ENCODE measurements at places on chromosomes 6 and 20.

GRCh38 chr6:46969206-46969605 lies 47.5 kb upstream of the ADGRF5 start:
- no peak overlapping the region for H3K4me3 ChIP-seq
- DNase-seq: no peak
- H3K27me3 ChIP-seq: no peaks in the 10 kb centered on the region
- H3K27ac ChIP-seq: no peak overlapping the region
- no peaks in the 10 kb centered on the region for H3K4me1 ChIP-seq

- no peak overlapping the region for H3K4me3 ChIP-seq
- DNase-seq: no peak
- H3K4me1 ChIP-seq: no peaks in the 10 kb centered on the region
- no peak overlapping the region for H3K27ac ChIP-seq
- H3K36me3 ChIP-seq: no peaks in the 10 kb centered on the region
- no peaks in the 10 kb centered on the region for H3K27me3 ChIP-seq
These were observed 12.3 kb downstream of the HLA-G start for GRCh38 chr6:29839917-29840316.

- H3K4me1 ChIP-seq: no peaks in the 10 kb centered on the region
- no peak overlapping the region for H3K4me3 ChIP-seq
- H3K27ac ChIP-seq: no peak overlapping the region
These were observed 2.6 kb upstream of the LIN28B start for GRCh38 chr6:104954190-104954797.

- H3K27ac ChIP-seq: peak overlapping the region; percentile 57
- H3K27me3 ChIP-seq: no peaks in the 10 kb centered on the region
- H3K36me3 ChIP-seq: no peaks in the 10 kb centered on the region
- peaks cover 15% of the 10 kb centered on the region for H3K4me1 ChIP-seq
- DNase-seq: no peak
These were observed 55.5 kb downstream of the PRDM1 start for GRCh38 chr6:106141441-106142237.

DNA sequence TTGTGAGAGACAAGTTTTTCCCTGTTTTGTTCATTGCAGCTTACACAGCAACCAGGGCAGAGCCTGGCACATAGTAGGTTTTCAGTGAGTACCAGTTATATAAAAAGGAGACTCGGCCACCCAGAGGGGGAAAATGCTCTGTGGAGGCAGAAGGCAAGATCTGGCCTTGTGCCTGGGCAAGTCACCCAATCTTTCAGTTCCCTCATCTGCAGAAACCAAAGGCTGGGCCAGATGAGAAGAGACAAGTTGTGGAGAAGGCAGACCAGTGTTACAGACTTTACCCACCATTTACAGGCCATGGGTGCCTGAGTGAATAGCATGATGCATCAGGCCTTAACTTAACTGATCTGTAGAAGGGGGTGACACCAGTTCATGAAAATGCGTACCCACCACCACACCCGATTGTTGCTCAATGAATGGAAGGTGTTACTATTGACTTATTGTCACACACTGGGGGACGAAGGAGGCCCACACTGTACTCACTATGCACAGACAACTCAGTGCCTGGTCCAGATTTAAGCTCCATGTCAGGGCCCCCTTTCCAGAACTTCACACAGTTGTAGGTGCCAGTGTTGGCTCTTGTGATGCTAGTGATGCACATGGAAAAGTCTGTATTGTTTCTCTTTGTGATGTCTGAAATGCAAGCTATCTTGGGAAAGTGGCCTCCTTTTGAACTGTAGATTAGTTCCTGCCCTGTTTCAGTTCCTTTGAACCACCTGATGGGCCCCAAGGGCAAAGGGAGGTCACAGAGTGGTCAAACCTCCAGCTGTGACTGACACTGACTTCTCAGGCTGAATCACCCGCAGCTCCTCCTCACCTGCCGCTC lies 64.3 kb upstream of the SIRPG start:
- DNase-seq: no peak
- H3K27ac ChIP-seq: no peak overlapping the region
- H3K36me3 ChIP-seq: no peaks in the 10 kb centered on the region

GRCh38 chr20:23877524-23877923 lies 2.0 kb downstream of the CST5 start:
- H3K27ac ChIP-seq: peak overlapping the region; percentile 5
- no peak for DNase-seq
- no peaks in the 10 kb centered on the region for H3K36me3 ChIP-seq
- peaks cover 13% of the 10 kb centered on the region for H3K4me1 ChIP-seq

DNA sequence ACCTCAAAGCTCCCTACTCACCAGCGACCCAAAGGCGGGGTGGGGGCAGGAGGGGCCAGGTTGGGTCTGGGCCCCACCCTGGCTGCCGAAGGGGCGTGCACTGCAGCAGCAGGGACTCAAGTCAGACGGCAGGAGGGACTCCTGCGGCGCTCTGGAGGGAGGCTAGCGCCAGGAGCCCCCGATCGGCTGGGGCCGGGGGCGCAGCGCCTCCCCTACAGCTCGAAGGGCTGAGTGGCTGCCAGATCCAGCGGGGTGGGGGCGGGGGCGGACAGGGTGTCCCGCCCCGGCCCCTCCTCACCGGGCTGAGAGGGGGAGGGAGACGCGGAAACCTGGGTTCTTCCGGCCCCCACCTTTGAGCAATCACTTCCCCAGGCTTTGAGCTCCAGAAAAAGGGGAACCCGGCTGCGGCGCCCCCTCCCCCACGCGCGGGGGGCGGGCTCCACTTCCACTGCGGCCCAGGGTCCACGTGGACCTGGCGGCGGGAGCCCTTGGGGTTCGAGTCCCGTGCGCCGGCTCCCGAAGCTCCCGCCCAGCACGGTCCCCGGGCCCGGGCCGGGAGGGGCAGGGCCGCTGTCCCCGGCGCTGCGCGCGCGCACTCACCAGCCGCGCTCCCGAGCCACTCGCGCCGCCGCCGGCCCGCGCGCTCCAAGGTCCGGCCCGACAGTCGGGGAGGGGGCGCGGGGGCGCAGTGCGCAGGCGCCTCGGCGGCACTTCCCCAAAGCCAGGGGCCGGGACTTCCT lies at the start of gene RGS19:
Gene RGS19, minus strand, starts transcription at position 246 of the 740 bp plus-strand sequence. CDS start 2,632 bp downstream, outside the sequence.
- peaks cover 86% of the 10 kb centered on the region for H3K4me1 ChIP-seq
- peak within 1 kb of the TSS; percentile 80 for H3K4me3 ChIP-seq
- DNase-seq: no peak
- H3K27me3 ChIP-seq: peaks cover under 1% of the 10 kb centered on the region
- peak within 1 kb of the TSS; percentile 81 for H3K27ac ChIP-seq
- no peaks in the 10 kb centered on the region for H3K36me3 ChIP-seq

DNA sequence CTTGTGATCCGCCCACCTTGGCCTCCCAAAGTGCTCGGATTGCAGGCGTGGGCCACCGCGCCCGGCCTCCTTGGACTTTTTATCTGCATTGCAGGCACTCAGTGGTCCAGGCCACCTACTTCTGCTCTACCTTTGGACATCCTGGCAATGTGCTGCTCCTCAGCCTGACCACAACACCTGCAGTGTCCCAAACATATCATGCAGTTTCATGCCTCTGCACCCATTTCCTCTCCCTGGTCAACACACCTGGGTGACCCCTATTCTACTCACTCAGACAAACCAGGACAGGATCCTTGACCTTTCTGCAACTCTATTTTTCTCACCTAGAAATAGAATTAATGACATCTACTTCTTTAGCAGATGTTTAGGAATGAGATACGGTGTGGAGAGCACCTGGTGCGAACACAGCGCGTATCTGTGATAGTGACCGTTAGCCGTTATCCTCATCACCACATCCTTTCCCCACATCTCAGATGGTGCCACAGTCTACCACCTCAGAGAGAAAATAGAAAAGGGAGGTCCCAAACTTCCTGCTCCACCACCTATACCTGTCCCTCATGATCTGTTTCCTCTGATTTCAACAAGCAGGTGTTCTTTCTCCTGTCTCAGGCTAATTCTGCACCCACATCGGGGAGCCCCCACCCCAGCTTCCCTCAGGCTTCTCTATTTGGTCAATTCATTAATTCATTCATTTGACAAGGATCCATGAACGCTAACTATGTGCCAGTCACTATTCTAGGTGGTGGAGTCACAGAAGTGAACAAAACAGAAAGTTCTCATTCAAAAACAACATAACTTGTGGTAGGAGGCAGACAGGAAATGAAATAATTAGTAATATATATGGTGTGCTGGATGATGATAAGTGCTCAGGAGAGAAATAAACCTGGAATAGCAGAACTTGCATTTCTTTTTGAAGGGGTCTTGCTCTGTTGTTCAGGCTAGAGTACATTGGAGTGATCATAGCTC lies 4.3 kb upstream of the BTN3A2 start:
- H3K36me3 ChIP-seq: no peaks in the 10 kb centered on the region
- H3K4me3 ChIP-seq: no peak overlapping the region
- H3K4me1 ChIP-seq: peaks cover 14% of the 10 kb centered on the region
- no peaks in the 10 kb centered on the region for H3K27me3 ChIP-seq
- no peak for DNase-seq

DNA sequence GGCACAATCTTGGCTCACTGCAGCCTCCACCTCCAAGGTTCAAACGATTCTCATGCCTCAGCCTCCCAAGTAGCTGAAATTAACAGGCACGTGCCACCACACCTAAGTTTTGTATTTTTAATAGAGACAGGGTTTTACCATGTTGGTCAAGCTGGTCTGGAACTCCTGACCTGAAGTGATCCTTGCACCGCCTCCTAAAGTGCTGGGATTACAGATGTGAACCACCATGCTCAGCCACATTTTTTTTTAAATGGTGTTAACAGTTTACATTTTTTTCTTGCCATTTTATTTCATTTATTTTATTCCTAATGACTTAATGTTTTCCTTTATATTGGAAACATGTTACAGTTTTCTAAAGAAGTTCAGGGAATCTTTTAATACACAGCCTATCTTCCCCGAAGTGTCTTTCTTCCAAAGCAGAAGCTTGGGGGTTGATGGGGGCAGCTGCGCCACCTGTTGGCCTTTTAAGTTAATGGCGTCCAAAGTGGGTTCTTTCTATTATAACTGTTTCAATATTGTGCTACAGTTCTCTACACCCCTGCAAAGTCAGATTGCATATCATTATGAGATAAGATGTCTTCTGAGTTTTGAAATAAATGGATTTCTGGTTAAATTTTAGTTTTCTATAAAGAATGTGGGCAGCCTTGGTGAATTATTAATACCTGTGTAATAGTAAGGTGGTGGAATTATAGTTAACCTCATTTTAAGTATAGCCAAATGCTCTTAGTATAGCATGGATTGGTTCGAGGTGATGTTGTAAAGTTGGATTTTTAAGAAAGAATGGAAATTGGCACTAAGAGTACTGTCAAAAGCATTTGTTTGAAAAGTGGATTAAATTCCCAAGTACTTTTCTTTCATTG lies 42.0 kb upstream of the PLCG1 start:
- no peak for DNase-seq
- no peak overlapping the region for H3K4me3 ChIP-seq
- no peaks in the 10 kb centered on the region for H3K4me1 ChIP-seq

- no peak overlapping the region for H3K27ac ChIP-seq
- DNase-seq: no peak
- no peaks in the 10 kb centered on the region for H3K4me1 ChIP-seq
- H3K36me3 ChIP-seq: peaks cover 3% of the 10 kb centered on the region
- H3K4me3 ChIP-seq: no peak overlapping the region
- H3K27me3 ChIP-seq: no peaks in the 10 kb centered on the region
These were observed 57.8 kb downstream of the AGPAT4 start for GRCh38 chr6:161215876-161216615.

GRCh38 chr20:40282541-40282940 lies 406.5 kb downstream of the MAFB start:
- H3K36me3 ChIP-seq: no peaks in the 10 kb centered on the region
- H3K27me3 ChIP-seq: no peaks in the 10 kb centered on the region
- no peak overlapping the region for H3K4me3 ChIP-seq
- DNase-seq: no peak
- peak overlapping the region; percentile 66 for H3K27ac ChIP-seq

- DNase-seq: no peak
- no peaks in the 10 kb centered on the region for H3K4me1 ChIP-seq
- no peak overlapping the region for H3K27ac ChIP-seq
- H3K4me3 ChIP-seq: no peak overlapping the region
- H3K36me3 ChIP-seq: no peaks in the 10 kb centered on the region
- no peaks in the 10 kb centered on the region for H3K27me3 ChIP-seq
These were observed 45.1 kb downstream of the COL9A1 start for GRCh38 chr6:70257768-70258273.

DNA sequence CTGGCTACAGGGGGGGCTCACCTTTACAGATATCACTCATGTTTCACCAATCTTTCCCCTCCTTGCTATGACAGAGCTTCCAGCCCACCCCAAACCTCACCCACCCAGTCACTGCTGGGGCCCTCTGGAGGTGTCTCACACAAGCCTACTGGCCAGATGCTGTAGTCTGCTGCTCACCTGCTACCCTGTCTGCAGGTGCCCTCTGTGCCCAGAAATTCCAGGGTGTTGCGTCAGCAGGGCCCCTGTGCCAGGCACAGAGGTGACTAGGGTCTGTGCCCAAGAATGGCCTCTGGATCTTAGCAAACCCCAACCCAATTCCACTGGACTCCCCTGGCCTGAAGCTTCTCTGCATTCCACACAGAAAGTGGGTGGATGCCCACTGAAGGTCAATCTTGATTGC lies 21.4 kb downstream of the UNC5CL start:
- DNase-seq: no peak
- no peak overlapping the region for H3K4me3 ChIP-seq
- no peaks in the 10 kb centered on the region for H3K36me3 ChIP-seq
- H3K4me1 ChIP-seq: peaks cover 10% of the 10 kb centered on the region
- no peak overlapping the region for H3K27ac ChIP-seq

DNA sequence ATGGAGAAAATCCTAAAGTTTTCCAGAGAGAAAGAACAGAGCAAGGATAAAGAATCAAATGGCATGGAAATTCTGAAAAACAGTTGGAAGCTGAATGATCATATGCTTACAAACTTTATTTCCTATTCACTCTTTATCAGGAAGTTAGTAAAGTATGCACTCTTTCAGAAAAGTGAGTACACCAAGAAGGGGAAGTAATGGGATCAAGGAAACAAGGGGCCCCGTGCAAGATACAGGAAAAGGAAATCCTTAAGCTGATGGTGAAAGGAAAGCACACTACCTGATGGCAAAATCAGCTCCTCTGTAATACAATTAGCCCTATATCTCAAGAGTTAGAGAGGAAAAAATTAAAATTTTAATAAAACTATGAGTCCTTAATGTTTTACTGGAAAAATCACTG lies 14.0 kb downstream of the CALHM6 start:
- H3K4me1 ChIP-seq: no peaks in the 10 kb centered on the region
- no peaks in the 10 kb centered on the region for H3K36me3 ChIP-seq

- no peaks in the 10 kb centered on the region for H3K36me3 ChIP-seq
- no peaks in the 10 kb centered on the region for H3K27me3 ChIP-seq
- H3K27ac ChIP-seq: no peak overlapping the region
- no peaks in the 10 kb centered on the region for H3K4me1 ChIP-seq
- no peak overlapping the region for H3K4me3 ChIP-seq
These were observed 277.9 kb upstream of the BMP2 start for GRCh38 chr20:6489361-6490171.

- H3K4me3 ChIP-seq: no peak overlapping the region
- no peak for DNase-seq
- H3K4me1 ChIP-seq: no peaks in the 10 kb centered on the region
- H3K27ac ChIP-seq: no peak overlapping the region
These were observed 81.4 kb upstream of the HEY2 start for GRCh38 chr6:125668071-125668470.
